ENCODE measurements at places on chromosomes 6 and 20.

DNA sequence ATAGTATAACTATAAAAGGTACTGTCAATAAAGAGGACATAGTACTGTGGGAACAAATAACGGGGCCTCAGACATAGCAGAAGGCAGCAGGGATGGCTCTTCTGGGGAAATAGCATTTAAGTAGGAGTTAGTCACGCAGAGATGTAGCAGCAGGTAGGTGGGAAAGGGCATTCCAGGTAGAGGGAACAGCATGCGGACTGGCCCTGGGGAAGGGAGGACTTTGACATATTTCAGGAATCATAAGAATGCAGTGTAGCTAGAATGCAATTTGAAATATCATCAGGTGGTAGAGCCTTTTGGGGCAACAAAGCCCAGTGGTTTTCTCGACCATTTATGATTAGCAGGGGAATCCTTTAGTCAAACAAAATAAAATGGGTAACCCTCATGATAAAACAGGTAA lies 191.1 kb downstream of the SLC24A3 start:
- no peak for DNase-seq

- no peak for DNase-seq
These were observed 780.0 kb downstream of the BCKDHB start for GRCh38 chr6:80886475-80886874.

DNA sequence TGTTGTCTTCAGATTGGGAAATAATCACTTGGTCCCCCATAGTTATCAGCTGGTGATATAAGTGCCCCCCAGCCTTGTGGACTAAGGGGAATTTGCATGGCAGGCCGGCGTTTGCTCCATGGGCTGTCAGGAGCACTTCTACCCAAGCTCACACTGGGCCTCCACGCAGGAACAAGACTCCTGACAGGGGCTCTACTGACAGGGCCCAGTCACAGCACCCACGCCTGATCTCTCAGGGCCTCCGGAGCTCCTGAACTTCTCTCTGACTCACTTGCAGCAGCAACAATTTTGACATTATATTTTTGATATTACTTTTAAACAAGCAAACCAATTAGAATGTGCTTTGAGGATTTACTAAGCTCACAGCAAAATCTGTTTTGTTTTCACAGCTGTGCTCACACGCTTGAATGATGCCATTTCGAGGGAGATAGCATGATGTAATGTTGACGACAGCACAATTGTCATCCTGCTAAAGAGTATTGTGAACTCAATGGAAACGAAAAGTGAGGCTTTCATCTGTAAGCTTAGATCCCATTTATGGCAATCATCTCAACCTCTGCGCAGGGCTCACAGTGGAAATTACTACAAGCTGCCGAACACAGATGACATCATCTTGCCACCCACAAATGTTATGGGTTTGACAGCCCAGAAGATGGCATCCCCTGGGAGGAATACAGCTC lies 28.7 kb upstream of the TXNDC5 start:
- no peak for DNase-seq

- DNase-seq, result no peak
These were observed 16.3 kb downstream of the SS18L1 start for GRCh38 chr20:62159839-62160238.

- DNase-seq, result no peak
These were observed 165.4 kb upstream of the GMDS start for GRCh38 chr6:2410656-2411380.

GRCh38 chr6:43254138-43254817 lies 11.0 kb downstream of the TTBK1 start:
- no peak for DNase-seq

DNA sequence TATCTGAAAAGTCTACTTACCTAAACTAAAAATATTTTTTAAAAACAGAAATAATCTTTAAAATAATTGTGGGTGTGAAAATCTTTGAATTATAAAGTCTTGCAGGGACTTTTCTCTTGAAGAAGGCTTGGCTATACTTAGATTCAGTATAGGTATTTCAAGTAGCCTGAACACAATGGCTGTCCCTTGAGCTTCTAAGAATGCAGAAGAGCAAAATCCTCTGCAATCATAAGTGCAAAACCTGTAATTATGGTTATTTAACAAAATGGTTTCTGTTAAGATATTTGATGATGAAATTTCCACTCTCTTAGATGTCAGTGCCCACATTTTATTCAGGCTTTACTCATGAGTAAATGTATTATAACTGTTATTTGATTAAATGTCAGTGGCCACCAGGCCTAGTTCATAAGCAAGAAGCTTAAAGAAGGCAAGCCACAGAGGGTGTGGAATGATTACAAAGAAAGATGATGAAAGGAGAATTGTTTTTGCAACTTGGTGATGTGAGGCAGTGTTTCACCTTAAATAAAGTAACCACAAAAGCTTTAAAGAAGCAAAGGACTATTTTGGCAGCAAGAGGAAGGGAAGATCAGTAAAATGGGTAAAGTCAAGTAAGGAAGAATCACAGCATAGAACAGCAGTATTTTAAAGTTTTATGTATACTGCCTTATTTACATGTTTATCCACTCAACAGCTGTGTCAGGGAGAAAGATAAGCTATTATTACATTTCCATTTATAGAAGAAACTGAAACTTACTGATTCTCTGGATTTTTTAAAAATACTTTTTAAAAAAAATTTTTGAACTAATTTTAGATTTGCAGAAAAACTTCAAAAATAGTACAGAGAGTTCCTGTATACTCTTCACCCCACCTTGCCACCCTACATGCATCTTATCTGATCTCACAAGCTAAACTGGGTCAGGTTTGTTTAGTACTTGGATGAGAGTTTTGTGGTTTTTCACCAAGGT lies 351.2 kb upstream of the RUNX2 start:
- DNase-seq, result no peak

- no peak for DNase-seq
These were observed 545 bp downstream of the FNDC1 start for GRCh38 chr6:159169557-159170332.

- no peak for DNase-seq
These were observed 10.6 kb upstream of the EFHC1 start for GRCh38 chr6:52409499-52409898.

DNA sequence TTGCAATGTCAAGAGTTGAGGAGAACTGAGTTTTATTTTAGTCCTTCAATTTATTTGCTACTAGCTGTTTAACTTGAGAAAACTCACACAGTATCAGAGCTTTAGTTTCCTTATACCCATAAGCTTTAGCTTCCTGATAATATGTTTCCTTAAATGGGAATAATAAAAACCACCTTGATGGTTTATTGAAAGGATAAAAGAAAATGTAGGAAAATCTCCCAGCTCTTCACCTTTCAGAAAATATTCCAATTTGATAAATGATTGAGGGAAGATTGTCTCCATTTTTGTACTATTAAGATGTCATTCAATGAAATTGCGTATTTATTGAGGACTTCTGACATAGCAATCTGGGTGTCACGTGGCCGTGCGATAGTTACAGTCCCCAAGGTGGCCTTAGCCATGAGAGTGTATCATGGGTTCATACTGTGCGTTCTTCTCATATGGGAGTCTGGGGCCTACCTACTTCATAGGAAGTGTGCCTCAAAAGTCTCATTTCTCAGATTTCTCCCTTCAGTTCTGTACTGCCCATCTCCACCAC lies 296.3 kb upstream of the BMP2 start:
- DNase-seq, result no peak

- DNase-seq, result no peak
These were observed 58.5 kb downstream of the LYRM4 start for GRCh38 chr6:5202206-5202605.

DNA sequence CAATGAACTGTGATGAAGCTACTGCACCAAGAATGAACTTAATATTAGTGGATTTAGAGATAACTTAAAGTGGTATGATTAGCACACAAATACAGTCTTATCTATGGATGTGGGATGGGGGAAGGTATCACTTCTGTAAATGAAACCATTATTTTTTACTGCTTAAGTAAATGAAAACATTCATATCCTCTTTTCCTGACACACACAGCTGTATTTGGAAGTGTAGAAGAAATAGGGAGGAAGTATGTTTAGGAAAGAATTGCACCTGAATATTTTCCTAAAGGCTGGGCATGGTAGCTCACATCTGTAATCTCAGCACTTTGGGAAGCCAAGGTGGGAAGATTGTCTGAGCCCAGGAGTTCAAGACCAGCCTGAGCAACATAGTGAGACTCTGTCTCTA lies 96.8 kb downstream of the HIVEP2 start:
- DNase-seq, result no peak
